Uterus (tissue), 4 donors: ENCODE measurements at places on chromosomes 2 and 18. TPM values are rescaled to one million over a fixed set of nuclear protein-coding genes. Genes with fewer than 3 reads are reported as not detected.

DNA sequence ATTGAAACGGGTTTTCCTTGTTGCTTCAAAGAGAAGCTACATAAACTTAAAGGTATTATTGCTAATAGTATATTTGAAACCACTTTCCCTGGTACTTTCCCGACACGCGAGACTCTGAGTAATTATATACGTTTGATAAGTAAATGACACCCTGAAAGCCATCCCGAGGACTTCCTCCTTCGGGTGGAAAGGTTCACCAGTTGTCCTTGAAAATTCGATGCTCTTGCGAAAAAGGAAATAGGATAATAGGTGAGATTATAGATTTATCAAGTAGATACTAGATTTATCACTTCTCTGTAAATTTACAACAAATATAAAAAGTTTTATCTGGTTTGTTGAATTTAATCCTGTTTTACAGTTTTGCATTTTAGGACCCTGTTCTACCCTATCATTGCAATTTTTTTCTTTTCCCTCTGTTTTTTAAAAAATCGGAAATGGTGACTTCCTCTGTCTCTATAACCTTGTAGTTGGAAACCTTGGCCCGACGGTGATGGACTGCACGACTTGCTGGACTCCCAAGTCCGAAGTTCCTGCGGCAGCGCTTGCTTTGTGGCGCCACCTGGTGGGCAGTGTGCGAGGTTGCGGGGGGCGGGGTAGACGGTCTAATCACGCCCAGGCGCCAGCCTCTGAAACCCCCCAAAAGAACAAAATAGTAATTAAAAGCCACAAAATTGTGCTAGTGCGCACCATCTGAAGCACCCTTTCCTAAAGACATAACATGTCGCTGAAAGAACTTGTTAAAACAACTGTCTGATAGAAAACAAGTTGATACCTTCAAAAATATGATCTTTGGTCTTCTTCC lies 972 bp upstream of the DLX2 start:
- H3K4me1 ChIP-seq: no peaks in the 10 kb centered on the region
- H3K36me3 ChIP-seq: no peaks in the 10 kb centered on the region
- peaks cover 91% of the 10 kb centered on the region for H3K27me3 ChIP-seq
- H3K4me3 ChIP-seq: no peak overlapping the region
- DNase-seq: peak; percentile 48

- H3K27me3 ChIP-seq: no peaks in the 10 kb centered on the region
- H3K36me3 ChIP-seq: no peaks in the 10 kb centered on the region
- H3K27ac ChIP-seq: no peak overlapping the region
- DNase-seq: no peak
- no peak overlapping the region for H3K4me3 ChIP-seq
Observed at GRCh38 chr2:45267062-45267792, 258.0 kb upstream of the SIX2 start.

DNA sequence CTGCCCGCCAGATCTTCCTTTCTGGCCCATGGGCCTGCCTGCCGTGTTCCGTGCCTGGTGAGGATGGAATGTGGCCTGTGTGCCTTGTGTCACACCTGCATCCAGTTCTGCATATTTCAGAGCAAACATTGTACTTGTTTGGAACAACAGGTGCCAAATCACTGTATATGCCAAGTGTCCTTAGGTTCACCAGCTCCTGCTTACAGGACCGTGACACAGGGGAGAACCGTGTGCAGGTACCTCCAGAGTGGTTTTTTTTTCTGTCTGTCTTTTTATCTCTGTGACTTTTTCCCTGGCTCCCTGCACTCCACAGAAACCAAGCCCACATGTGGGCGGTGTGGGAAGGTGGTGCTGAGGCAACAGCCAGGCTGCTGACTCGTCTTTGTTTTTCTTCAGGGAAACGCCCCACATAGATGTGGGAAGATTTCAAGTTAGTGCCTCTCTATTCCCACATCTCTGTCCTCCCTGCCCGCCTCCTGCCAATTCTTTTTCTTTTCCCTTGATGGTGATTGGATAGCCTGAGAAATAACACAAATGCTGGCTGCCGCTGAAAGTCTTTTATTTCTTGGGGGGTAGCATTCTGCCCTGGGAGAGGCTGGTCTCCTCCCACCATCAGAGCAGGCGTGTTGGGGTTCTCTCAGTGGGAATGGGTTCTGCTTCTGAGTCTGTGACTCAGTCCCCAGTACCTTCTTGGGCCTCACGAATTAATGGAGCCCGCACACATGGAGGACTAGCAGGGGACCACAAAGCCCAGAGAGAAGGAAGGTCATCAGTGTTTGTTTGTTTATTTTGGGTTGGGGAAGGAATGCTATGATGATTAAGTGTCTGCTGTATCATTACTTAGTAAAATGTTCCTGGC lies 21.4 kb downstream of the GRHL1 start:
- no peak overlapping the region for H3K4me3 ChIP-seq
- H3K27me3 ChIP-seq: no peaks in the 10 kb centered on the region
- no peaks in the 10 kb centered on the region for H3K36me3 ChIP-seq
- no peak overlapping the region for H3K27ac ChIP-seq
- no peak for DNase-seq

GRCh38 chr2:59308108-59308507 lies 1067.0 kb upstream of the FANCL start:
- no peak overlapping the region for H3K27ac ChIP-seq
- no peak overlapping the region for H3K4me3 ChIP-seq
- no peak for DNase-seq
- peaks cover 7% of the 10 kb centered on the region for H3K27me3 ChIP-seq

DNA sequence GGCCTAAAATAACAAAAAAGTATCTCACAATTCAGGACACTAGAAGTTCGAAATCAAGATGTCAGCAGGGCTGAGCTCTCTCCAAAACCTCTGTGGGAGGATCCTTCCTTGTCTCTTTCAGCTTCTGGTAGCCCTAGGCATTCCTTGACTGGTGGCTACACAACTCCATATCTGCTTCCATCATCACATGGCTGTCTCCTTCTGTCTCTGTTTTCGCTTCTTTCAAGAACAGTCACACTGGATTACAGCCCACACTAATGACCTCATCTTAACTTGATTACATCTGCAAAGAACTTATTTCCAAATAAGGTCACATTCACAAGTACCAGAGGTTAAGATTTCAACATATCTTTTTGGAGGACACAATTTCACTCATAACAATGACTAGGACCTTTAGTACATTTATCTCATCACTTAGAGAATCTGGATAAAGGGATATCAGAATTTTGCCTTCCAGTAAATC lies 275.2 kb downstream of the IRS1 start:
- peak overlapping the region; percentile 77 for H3K27ac ChIP-seq
- no peaks in the 10 kb centered on the region for H3K4me1 ChIP-seq
- DNase-seq: peak; percentile 31
- no peaks in the 10 kb centered on the region for H3K27me3 ChIP-seq

Gene GPR148
- total RNA-seq: not detected
